ENCODE measurements at places on chromosomes 6 and 20.
A peak's percentile ranks its signal among the peaks of the same experiment; 100 is the strongest.

DNA sequence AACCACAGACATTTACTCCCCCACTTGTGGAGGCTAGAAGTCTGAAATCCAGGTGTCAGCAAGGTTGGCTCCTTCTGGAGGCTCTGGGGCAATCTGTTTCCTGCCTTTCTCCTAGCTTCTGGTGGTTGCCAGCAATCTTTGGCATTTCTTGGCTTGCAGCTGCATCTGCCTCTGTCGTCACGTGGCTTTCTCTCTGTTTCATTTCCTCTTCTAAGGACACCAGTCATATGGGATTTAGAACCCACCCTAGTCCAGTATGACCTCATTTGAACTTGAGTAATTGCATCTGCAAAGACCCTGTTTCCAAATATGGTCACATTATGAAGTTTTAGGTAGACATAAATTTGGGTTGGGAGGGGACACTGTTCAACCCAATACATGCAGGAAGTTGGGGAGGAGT lies 56.2 kb upstream of the EPB41L1 start:
- no peak overlapping the region for H3K27ac ChIP-seq
- H3K4me1 ChIP-seq: peaks cover 8% of the 10 kb centered on the region
- no peak overlapping the region for H3K4me3 ChIP-seq
- no peaks in the 10 kb centered on the region for H3K36me3 ChIP-seq
- no peaks in the 10 kb centered on the region for H3K27me3 ChIP-seq

DNA sequence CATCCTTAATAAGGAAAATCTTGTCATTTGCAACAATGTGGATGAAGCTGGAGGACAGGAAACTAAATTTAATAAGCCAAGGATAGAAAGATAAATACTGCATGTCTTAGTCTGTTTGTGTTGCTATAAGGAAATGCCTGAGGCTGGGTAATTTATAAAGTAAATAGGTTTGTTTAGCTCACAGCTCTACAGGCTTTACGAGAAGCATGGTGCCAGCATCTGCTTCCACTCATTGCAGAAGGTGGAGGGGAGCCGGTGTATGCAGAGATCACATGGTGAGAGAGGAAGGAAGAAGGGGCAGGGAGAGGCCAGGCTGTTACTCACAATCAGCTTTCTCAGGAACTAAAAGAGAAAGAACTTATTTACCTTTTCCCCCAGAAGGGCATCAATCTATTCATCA lies 118.9 kb upstream of the SMLR1 start:
- no peak for DNase-seq
- no peak overlapping the region for H3K27ac ChIP-seq
- no peaks in the 10 kb centered on the region for H3K36me3 ChIP-seq
- no peak overlapping the region for H3K4me3 ChIP-seq
- no peaks in the 10 kb centered on the region for H3K4me1 ChIP-seq
- H3K27me3 ChIP-seq: no peaks in the 10 kb centered on the region

- no peaks in the 10 kb centered on the region for H3K36me3 ChIP-seq
- H3K4me1 ChIP-seq: peaks cover 5% of the 10 kb centered on the region
- H3K27ac ChIP-seq: no peak overlapping the region
Observed at GRCh38 chr6:37705239-37706051, 7.8 kb upstream of the MDGA1 start.

GRCh38 chr20:54058420-54059139 lies 11.8 kb downstream of the BCAS1 start:
- H3K27me3 ChIP-seq: no peaks in the 10 kb centered on the region
- no peaks in the 10 kb centered on the region for H3K36me3 ChIP-seq
- DNase-seq: no peak
- no peak overlapping the region for H3K27ac ChIP-seq
- no peak overlapping the region for H3K4me3 ChIP-seq

DNA sequence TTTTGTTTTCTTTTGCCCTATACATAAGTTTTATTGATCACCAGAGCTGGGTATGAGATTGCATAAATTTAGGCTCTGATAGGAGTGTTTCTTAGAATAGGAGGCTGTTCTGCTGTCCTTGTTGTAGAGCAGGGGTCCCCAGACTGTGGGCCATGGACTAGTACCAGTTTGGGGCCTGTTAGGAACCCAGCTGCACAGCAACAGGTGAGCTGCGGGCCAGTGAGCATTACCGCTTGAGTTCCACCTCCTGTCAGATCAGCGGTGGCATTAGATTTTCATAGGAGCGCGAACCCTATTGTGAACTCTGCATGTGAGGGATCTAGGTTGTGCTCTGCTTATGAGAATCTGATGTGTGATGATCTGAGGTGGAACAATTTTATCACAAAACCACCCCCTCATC lies 26.2 kb downstream of the PHF3 start:
- no peak for DNase-seq
- H3K27me3 ChIP-seq: no peaks in the 10 kb centered on the region
- H3K36me3 ChIP-seq: no peaks in the 10 kb centered on the region
- no peak overlapping the region for H3K27ac ChIP-seq
- no peak overlapping the region for H3K4me3 ChIP-seq

- no peak for DNase-seq
- no peaks in the 10 kb centered on the region for H3K4me1 ChIP-seq
- no peak overlapping the region for H3K27ac ChIP-seq
- no peak overlapping the region for H3K4me3 ChIP-seq
- H3K27me3 ChIP-seq: no peaks in the 10 kb centered on the region
- H3K36me3 ChIP-seq: no peaks in the 10 kb centered on the region
Observed at GRCh38 chr6:47809873-47810272, 28.0 kb downstream of the OPN5 start.

GRCh38 chr20:50534567-50534966 lies 24.4 kb downstream of the PTPN1 start:
- no peaks in the 10 kb centered on the region for H3K36me3 ChIP-seq
- H3K27ac ChIP-seq: peak overlapping the region; percentile 79
- DNase-seq: peak; percentile 89
- H3K4me1 ChIP-seq: peaks cover 11% of the 10 kb centered on the region

DNA sequence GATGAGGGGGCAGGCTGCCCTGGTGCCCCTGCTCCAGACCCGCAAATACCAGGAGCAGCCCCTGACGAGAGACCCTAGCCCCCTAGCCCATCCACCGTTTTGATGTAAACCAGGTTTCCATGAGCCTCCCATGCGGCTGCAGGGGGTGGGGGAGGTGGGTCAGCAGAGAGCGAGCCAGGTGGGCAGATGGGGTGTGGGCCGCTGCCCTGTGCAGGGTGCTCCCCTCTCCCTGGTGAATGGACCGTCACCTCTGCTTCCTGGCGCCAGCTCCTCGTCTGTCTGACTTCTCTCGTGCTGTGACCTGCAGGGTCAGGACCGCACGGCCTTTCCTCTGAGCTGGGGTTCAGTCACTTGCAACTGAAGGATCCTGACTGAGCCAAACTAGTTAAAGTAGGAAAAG lies 15.7 kb upstream of the BHLHE23 start:
- no peak overlapping the region for H3K4me3 ChIP-seq
- no peaks in the 10 kb centered on the region for H3K36me3 ChIP-seq
- no peak overlapping the region for H3K27ac ChIP-seq
- H3K4me1 ChIP-seq: no peaks in the 10 kb centered on the region
- no peak for DNase-seq

GRCh38 chr6:31476515-31477139 lies 21.3 kb upstream of the MICB start:
- DNase-seq: no peak
- H3K27me3 ChIP-seq: peaks cover 11% of the 10 kb centered on the region
- H3K36me3 ChIP-seq: no peaks in the 10 kb centered on the region

DNA sequence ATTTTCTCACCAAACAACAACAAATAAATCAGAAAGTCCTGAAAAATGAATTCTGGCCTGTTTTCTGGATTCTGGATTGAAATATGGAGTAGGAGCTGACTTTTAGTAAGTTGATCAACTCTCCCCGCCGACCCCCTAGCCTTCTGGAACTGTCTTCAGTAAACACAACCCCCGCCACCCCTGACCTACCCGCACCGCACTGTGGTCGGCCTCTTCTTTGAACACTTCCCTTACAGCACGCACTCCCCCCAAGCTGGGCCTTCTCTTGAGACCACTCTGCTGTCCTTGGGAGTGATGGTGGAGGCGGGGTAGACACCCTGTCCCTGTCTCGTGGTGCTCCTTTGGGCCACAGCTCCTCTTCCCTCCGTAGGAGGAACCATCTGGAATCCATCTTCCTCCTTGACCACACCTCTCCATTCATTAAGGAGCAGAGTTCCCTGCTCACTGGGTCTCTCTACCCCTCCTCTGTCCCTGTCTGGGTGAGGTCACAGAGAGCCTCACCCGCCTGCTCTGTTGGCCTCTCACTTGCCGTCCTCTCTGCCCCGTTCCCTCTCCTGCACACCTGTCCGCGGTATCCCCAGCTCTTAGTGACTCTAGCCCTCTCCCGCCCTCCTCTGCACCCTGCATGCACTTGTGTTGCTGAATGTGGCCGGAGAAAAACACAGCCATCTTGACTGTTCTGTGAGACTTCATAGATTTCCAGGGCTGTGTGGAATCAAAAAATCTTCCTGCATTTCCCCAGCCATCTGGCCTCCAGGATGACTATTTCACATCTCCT lies 19.1 kb downstream of the SYNJ2 start:
- H3K36me3 ChIP-seq: no peaks in the 10 kb centered on the region
- H3K4me3 ChIP-seq: no peak overlapping the region
- H3K27ac ChIP-seq: no peak overlapping the region
- H3K4me1 ChIP-seq: peaks cover 29% of the 10 kb centered on the region

GRCh38 chr6:25058441-25058840 lies 122.7 kb upstream of the RIPOR2 start:
- H3K27me3 ChIP-seq: no peaks in the 10 kb centered on the region
- DNase-seq: no peak
- no peak overlapping the region for H3K4me3 ChIP-seq
- H3K36me3 ChIP-seq: no peaks in the 10 kb centered on the region
- peaks cover 3% of the 10 kb centered on the region for H3K4me1 ChIP-seq

GRCh38 chr6:166736634-166737033 lies 109.6 kb upstream of the RPS6KA2 start:
- peak; percentile 82 for DNase-seq
- H3K36me3 ChIP-seq: no peaks in the 10 kb centered on the region
- H3K27ac ChIP-seq: no peak overlapping the region
- no peak overlapping the region for H3K4me3 ChIP-seq
- H3K4me1 ChIP-seq: no peaks in the 10 kb centered on the region
- no peaks in the 10 kb centered on the region for H3K27me3 ChIP-seq

DNA sequence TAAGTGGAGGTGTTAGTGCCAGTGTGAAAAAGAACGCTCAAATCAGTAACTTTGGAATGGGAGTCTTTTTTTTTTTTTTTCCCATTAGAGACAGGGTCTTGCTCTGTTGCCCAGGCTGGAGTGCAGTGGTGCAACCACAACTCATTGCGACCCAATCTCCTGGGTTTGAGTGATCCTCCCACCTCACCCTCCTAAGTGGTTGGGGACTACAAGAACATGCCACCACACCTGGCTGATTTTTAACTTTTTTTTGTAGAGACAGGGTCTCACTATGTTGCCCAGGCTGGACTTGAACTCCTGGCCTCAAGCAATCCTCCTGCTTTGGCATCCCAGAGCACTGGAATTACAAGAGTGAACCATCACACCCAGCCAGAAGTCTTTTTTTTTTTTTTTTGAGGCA lies 19.7 kb downstream of the LATS1 start:
- H3K27ac ChIP-seq: no peak overlapping the region
- H3K4me3 ChIP-seq: no peak overlapping the region
- H3K36me3 ChIP-seq: no peaks in the 10 kb centered on the region
- H3K27me3 ChIP-seq: no peaks in the 10 kb centered on the region
- peaks cover 3% of the 10 kb centered on the region for H3K4me1 ChIP-seq

DNA sequence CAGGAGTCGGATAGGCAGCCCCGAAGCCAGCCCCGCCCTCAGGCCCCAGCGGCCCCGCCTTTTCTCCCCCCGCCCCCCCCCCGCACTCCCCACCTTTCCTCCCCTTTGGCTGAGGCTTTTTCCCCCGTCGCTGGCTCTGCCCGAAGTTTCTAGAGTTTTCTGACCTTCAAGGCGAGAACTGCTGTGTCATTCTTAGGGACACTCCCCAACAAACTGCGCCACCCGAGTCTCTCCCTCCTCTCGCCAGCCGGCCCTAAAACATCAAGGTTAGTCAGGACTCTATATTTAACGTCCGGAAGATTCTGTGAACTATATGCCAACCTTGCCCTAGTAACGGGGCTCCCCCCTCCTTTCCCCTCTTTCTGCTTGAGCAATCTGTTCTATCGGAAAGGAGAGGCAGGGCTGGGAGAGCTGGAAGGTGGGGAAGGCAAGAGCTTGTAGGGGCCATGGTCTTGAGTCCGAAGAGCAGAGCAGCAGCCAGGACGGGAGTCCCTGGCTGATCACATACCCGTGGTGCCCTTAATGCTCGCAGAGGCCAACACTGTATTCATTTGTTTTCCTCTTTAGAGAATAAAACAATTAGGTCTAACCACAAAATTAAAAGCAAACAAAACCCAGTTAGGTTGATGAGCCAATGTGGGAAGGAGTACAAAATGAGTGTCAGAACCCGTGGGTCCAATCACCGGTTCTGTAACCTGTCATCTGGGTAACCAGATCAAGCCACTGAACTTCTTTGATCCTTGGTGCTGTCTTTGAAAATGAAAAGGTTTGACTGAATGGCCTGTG lies 5.3 kb upstream of the HSPA1B start:
- H3K4me3 ChIP-seq: peak overlapping the region; percentile 65
- peaks cover 9% of the 10 kb centered on the region for H3K4me1 ChIP-seq
- H3K36me3 ChIP-seq: no peaks in the 10 kb centered on the region
- peak overlapping the region; percentile 84 for H3K27ac ChIP-seq

All from fibroblast of lung (primary cell).